RWPE2 (cell line): ENCODE measurements at places on chromosomes 4 and X.

DNA sequence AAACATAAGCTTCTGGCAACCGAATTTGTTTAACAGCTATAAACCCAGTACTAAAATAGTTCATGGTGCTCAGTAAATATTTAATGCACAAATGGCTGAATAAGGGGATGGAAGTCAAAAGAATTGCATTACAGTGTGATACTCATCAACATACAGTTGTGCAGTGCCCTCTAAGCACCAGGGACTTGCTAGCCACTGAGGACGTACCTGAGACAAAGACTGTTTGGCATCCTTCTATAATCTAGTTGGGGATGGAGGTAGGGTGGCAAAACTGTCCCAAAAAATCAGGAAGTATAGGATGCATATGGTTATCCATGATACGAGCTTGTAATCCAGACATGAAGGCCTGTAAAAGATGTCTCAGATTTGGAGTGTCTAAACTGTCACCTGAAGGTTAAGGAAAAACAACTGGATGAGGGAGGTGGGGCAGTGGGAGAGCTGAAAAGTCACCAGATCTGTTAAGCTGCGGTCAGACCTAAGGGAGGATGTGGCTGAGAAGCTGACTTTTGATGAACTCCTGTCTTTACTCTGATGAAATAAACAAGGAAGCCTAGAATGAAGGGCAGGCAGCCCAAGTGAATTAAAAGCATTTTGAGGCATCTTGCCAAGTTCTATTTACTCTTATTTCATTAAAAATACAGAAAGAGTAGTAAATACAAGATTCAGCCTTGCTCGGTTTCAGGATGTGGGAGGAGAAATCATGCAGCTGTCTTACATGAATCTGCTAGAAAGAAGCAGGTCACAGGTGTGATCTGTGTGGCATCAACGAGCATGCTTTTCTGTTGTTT lies 12.0 kb upstream of the CD38 start:
- no peak for DNase-seq

DNA sequence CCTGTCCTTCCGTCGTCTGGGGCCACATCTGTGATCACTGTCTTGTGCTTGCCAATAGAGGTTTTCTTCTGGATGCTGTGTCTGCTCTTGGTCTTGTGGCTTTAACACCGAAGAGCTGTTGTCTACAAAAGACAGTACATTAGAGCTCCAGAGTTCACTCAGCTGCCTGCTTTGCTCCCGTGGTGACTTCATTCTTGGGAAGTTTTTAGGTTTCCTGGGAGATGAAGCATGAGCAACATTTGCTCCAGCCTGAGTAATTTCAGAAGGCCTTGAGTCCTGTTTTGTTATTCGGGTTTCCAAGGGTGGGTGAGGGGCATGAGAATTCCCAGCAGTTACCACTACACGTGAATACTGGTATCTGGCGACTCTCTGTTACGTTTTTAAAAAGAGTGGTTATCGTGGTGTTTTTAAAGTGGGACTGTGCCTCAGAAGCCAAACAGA lies 189.2 kb downstream of the SHROOM3 start:
- no peak for DNase-seq

DNA sequence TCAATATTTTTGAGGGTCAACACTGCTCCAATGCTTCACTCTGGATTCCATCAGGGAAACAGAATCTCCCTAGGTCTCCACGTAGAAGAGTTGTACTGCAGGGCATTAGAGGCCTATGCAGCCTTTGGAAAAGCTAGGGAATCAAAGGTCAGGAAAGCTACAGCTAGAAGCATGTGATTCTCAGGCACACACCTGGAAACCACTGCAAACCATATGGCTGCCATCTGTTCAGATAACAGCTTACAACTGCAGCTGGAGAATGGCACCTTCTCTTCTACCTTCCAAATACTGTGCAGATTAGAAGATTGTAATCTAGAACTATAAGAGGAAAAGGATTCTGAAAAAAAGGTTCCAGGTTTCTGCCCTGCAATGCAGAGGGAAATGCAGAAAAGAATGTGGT lies 60.6 kb downstream of the BTC start:
- DNase-seq, result no peak

- DNase-seq, result no peak
Measured at GRCh38 chrX:17596546-17597205, 140.6 kb upstream of the SCML1 start.

DNA sequence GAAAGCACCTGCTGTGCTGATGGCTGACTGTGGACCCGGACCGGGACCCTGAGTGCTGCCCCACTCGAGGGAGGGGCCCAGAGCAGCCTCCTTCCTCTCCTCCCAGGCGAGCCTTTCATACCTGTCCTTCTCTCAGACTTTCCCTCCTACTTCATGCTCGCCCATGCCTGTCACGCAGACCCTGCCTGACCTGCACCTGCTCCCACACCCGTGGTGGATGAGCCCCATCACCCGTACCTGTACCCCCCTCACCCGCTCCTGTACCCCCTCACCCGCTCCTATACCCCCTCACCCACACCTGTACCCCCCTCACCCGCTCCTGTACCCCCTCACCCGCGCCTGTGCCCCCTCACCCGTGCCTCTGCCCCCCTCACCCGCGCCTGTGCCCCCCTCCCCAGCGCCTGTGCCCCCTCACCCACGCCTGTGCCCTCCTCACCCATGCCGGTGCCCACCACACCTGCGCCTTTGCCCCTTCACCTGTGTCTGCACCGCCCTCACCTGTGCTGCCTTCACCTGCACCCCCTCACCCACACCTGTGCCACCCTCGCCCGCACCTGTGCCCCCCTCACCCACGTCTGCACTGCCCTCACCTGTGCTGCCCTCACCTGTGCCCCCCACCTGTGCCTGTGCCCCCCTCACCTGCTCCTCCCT lies 5.8 kb downstream of the MAEA start:
- peak; percentile 45 for DNase-seq

DNA sequence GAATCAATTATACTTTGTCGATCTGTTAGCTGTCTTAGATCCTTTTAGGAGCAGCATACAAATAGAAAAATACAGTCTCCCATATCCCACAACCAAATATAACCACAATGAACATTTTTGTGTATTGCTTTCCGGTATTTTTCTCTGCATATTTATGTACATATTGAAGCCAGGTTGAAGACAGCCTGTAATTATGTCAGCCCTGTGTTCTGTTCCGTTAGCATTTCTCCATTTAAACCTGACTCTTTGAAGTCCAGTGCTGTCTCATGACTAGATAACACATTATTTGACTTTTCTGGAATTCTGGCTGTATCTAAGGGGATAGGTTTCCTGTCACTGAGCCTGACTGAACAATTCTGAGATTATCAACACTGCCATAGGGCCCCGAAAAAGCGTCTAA lies 4.0 kb upstream of the SLC34A2 start:
- DNase-seq, result no peak

GRCh38 chr4:188971125-188971524 lies 831.9 kb downstream of the TRIML1 start:
- no peak for DNase-seq

GRCh38 chr4:108261026-108261425 lies 92.3 kb upstream of the LEF1 start:
- no peak for DNase-seq

DNA sequence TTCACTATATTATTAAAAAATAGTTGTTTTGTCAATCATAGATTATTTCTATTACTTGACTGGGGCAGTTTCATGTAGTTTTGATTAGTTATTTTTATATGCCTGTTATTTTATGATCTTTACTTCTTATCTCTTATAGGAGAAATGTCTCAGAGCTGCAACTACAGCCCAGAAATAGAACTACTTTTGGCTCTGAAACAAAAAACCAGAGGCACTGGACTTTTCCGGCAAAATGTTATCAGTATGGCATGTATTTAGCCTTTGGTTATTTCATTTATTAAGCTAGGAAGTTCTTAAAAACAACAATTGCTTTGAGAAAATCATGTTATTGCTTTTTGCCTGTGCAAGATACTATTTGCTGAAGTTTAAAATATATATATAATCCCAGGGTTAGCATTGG lies 566.5 kb downstream of the ANKRD50 start:
- no peak for DNase-seq

- no peak for DNase-seq
Measured at GRCh38 chrX:11397680-11398079, 104.5 kb downstream of the AMELX start.

- DNase-seq, result no peak
Measured at GRCh38 chr4:71866212-71866885, 82.5 kb upstream of the GC start.

- no peak for DNase-seq
Measured at GRCh38 chr4:145779319-145779801, 99.4 kb downstream of the C4orf51 start.

- no peak for DNase-seq
Measured at GRCh38 chr4:39134683-39135306, 47.5 kb upstream of the WDR19 start.

GRCh38 chr4:38563707-38564495 lies 100.1 kb upstream of the KLF3 start:
- DNase-seq, result no peak

GRCh38 chr4:21205821-21206531 lies 505.7 kb downstream of the PACRGL start:
- no peak for DNase-seq

DNA sequence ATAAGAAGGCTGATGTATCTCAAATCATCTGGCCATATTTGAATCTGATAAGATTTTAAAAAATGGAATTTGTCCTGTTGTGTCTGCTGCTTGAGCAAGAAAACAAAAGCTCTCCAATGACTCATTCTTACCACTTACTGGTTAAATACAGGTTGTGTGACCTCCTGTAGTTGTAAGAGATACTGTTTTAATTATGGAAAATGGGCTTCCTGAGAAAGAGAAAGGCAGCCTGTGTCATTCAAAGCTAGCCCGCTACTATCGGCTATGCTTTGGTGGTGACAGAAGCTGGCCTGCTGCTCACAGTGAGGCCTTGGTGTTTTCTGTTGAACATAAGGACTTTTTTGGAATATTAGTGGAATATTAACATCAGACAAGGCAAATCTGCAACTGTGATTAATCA lies 1722.1 kb upstream of the PCDH10 start:
- no peak for DNase-seq

- no peak for DNase-seq
Measured at GRCh38 chr4:121778991-121779628, 14.1 kb upstream of the SMIM43 start.

GRCh38 chr4:98166025-98166730 lies 22.9 kb upstream of the STPG2 start:
- DNase-seq, result peak; percentile 83

- DNase-seq, result no peak
Measured at GRCh38 chr4:182042945-182043344, 200.3 kb upstream of the TENM3 start.

DNA sequence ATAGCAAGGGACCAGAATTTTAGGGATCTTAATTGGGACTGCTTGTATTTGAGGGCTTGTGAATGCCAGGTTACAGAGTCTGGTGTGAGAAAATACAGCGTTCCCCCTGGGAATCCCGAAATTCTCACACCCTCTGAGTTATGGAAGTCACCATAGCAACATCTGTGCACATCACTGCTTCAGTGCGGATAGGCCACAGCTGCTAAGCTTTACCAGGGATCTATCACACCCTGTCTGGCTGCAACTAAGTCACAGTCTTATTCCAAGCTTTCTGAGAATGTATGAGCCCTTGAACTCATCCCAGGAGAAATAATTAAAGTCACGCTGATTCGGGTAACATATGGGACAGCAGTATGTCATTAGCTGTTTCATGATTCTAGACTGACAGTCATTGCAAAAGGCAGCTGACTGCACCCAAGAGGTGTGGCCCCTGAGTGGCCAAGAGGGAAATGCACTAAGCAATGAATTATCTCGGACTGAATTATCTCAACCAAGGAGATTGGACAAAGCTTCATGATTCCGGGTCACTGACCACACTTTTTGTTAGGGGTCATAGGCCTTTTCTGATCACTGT lies 46.7 kb upstream of the BTC start:
- DNase-seq, result no peak

- DNase-seq, result no peak
Measured at GRCh38 chr4:75042601-75043208, 109.8 kb downstream of the PARM1 start.

DNA sequence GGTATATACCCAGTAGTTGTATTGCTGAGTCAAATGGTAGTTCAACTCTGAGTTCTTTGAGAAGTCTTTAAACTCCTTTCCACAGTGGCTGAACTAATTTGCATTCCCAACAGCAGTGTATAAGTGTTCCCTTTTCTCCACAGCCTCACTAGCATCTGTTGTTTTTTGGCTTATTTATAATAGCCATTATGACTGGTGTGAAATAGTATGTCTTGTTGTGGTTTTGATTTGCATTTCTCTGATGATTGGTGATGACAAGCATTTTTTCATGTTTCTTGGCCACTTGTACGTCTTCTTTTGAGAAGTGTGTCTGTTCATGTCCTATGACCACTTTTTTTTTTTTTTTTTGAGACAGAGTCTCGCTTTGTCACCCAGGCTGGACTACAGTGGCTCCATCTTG lies 30.5 kb downstream of the GPR50 start:
- no peak for DNase-seq

DNA sequence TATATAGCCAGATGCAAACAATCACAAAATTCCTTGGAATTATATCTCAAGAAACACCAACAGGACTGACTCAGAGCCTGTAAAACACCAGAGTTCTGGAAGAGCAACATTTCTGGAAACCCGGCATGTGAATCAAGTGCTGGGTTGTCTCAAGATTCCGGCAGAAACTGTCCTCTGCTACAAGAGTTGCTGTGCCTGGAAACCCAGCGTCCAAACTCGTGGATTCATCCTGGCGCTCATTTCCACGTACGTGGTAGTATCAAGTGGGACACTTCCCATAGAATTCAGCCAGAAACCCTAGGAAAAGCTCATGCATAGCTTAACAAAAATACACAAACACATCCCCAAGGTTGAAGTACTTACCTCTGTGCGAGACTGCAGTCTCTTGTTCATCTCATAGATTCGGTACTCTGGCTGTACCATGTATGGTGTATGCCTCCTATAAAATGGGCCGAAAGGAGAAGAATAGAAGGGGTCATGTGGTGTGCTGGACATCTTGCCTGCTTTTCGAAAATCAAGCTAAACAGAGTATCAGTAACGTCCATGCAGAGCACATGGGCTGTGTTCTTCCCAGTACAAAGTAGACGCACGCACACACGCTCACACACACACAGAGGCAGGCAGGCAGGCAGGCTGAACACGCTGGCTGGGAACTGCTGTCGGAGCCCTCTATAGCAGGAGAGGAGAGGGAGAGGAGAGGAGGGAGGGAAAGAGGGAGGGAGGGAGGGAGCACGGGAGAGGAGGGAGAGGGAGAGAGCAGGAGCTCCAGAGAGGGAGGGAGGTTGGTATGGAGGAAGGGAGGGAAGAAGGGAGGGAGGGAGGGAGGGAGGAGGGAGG lies at the start of gene LDB2:
TSS of gene LDB2 (minus strand) at position 655 of the 837 bp plus-strand sequence.
- no peak for DNase-seq

DNA sequence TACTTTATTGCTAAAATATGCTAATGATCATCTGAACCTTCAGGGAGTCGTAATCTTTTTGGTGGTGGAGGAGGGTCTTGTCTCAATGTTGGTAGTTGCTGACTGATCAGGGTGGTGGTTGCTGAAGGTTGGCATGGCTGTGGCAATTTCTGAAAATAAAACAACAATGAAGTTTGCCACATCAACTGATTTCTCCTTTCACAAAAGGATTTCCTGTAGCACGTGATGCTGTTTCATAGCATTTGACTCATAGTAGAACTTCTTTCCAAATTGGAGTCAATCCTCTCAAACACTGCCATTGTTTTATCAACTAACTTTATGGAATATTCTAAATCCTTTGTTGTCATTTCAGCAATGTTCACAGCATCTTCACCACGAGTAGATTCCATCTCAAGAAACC lies 19.3 kb downstream of the DDIT4L start:
- DNase-seq, result no peak
